ENCODE measurements at places on chromosomes 2 and 18. TPM values are rescaled to one million over a fixed set of nuclear protein-coding genes. Genes with fewer than 3 reads are reported as not detected.

GRCh38 chr2:240211096-240211495 lies 70.6 kb upstream of the OTOS start:
- DNase-seq: no peak

GRCh38 chr18:51290860-51291259 lies 93.4 kb upstream of the MEX3C start:
- DNase-seq: no peak

The DSG4 gene
- total RNA-seq: under 0.01 TPM

- no peak for DNase-seq
These were observed 21.4 kb upstream of the MLPH start for GRCh38 chr2:237465515-237466148.

DNA sequence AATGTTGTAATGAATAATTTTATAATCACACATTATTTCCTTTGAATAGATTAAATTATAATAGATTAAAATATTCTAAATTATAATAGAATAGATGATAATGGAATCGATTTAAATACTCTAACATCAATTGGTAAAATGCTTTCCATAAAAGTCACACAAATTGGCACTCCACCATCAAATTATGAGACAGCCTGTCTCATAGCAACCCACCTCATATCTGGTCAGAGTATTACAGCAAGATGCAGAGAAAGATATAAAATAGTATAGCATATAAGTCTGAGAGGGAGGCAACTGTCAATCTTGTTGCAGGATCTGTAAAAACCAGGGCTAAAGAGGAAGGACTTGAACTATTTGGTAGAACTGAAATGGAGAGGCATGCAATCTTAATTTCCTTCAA lies 98.4 kb upstream of the NCKAP5 start:
- no peak for DNase-seq

- DNase-seq: no peak
These were observed 81.9 kb downstream of the SLC8A1 start for GRCh38 chr2:40370007-40370395.

- no peak for DNase-seq
These were observed 3.2 kb downstream of the CFLAR start for GRCh38 chr2:201118961-201119854.

All from thymus (tissue), 14 donors.